ENCODE measurements at places on chromosomes 3 and 15. TPM values are rescaled to one million over a fixed set of nuclear protein-coding genes. Genes with fewer than 3 reads are reported as not detected.

The PLCH1 gene
- total RNA-seq = 0.09 TPM

The PP2D1 gene
- not detected for total RNA-seq

The PLA2G4F gene
- total RNA-seq = under 0.01 TPM

The LPCAT4 gene
- total RNA-seq = 5.2 TPM

The CFAP92 gene
- total RNA-seq = under 0.01 TPM

The RASL12 gene
- 31.7 TPM for total RNA-seq

The SPRED1 gene
- total RNA-seq = 50.1 TPM

The THRB gene
- 0.09 TPM for total RNA-seq

The CD200R1L gene
- not detected for total RNA-seq

The AHSG gene
- not detected for total RNA-seq

The PPIB gene
- total RNA-seq = 1,377 TPM

The SAMD7 gene
- total RNA-seq = not detected

The LTF gene
- not detected for total RNA-seq

The CFAP100 gene
- total RNA-seq = not detected

The MEIS2 gene
- total RNA-seq = 42.6 TPM

The LRRIQ4 gene
- not detected for total RNA-seq

The GASK1A gene
- total RNA-seq = 0.26 TPM
